Activated gamma-delta T cell treated with anti-CD3 and anti-CD28 coated beads, Interleukin-2, amount 50 U/mL, for 16 hours (primary cell): ENCODE measurements at places on chromosomes 11 and 22.
A peak's percentile ranks its signal among the peaks of the same experiment; 100 is the strongest.

DNA sequence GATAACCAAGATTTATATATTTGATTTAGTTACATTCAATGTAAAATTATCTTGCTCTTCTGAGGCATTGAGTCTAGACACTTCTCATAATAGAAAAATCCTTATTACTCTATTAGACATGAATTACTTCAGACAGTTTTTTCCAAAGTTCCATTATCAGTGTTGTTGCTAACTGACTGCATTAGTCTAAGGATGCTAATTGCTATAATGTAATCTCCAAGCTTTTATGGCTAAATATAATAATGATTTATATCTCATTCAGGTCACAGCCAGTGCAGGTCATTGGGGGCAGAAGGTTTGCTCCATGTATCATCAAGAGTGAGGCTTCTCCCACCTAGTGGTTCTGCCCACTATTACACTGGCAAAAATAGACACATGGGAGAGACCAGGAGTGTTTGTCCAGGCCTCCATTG, 377.2 kb upstream of the DDI1 start:
- no peak for DNase-seq

DNA sequence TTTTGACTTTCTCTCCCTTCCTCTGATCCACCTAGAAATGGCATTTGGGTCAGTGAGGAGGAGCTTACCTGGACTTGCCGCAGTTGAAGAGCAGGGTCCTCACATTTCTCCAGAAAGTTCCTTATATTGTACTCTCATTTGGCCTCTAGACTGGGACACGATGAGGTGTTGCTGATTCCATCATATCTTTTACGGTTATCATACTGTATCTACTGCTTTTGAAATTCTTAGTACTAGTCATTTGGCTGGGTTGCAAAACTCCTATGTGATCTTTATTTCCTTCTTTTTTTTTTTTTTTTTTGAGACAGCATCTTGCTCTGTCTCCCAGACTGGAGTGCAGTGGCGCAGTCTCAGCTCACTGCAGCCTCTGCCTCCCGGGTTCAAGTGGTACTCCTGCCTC, 58.7 kb upstream of the FAM181B start:
- no peak for DNase-seq

- DNase-seq: no peak
Observed at GRCh38 chr11:80443177-80443576, 1002.3 kb upstream of the TENM4 start.

- no peak for DNase-seq
Observed at GRCh38 chr11:10322401-10322800, 17.5 kb downstream of the ADM start.

DNA sequence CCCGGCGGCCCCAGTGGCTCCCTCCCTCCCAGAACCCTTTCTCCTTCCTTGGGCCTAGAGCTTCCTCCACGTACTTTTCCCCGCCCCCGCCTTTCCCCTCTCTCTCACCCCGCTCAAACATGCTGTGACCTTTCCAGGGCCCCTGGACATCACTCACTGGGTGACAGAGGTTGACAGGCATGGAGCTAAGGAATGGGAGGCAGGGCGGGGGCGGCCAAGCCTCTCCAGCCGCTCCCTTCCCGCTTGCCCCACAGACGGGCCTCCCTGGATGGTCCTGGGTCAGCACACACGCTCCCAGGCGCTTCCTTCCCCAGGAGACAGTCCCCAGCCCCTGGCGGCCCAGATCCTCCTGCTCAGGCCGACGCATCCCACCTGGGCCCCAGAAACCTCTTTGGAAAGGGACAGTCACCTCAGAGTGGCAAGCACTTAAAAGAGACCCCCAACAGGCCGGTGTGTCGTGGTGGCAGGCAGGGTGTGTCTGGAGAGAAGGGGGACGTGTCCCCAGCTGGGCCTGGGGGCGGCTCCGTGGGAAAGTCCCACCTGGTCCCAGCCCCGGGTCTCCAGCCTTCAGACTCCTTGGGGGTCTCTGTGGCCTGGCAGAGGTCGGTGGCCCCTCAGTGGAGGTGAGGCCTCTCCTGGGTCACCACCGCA, 8.8 kb downstream of the H19 start:
- DNase-seq: no peak

GRCh38 chr22:37229012-37229804, 14.9 kb downstream of the RAC2 start:
- DNase-seq: no peak

- no peak for DNase-seq
Observed at GRCh38 chr11:43747130-43747802, 66.7 kb downstream of the HSD17B12 start.

DNA sequence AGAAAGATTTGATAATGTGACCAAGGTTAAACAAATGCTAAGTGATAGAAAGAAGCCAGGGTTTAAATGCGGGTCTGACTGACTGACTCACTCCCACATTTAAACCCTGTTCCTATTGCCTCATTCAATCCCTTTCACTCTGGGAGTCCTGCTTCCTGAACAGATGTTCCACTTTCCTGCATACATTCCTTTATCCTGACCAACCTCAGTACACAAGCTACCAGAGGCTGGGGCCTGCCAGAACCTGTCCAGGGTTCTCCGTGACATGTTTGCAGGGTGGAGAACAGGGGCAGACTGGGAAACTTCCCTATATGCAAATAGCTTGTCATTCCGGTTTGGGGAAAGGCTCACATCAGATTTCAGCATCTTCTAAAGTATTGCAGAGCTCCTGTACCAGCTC, 3.0 kb upstream of the ANKK1 start:
- no peak for DNase-seq

DNA sequence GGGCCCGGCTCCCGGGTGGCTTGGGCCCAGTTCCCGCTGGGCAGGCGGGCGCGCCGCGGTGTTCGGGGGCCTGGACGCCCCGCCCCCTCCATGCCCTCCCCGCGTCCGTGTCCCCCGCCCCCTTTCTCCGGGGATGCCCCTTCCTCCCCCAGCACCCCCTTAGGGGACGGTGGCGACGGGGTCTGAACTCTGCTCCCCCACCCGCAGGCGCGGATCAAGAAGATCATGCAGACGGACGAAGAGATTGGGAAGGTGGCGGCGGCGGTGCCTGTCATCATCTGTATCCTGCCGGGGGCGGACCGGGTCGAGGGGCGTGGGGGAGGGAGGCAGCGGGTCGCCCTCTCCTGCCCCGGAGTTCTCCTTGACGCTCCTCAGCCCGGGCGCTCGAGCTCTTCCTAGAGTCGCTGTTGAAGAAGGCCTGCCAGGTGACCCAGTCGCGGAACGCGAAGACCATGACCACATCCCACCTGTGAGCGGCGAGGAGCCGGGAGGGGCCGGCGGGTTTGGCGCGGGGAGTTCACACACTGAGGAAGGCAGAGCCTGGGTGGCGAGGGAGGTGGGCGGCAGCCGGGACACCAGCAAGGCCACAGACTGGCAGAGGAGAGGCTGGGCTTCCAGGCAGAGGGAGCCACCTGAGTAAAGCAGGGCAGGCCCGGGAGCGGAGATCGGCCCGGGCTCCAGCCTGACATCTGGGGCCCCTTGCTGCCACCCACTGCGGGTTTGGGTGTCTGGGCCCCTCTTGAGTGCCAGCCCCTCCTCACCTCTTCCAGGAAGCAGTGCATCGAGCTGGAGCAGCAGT, 546 bp downstream of the DRAP1 start:
- DNase-seq: peak; percentile 44

GRCh38 chr11:6979365-6979764, 40.8 kb downstream of the ZNF214 start:
- DNase-seq: no peak

- no peak for DNase-seq
Observed at GRCh38 chr22:16959345-16959930, 48.6 kb downstream of the GAB4 start.
